ENCODE measurements at places on chromosomes 12 and 14. TPM values are rescaled to one million over a fixed set of nuclear protein-coding genes. Genes with fewer than 3 reads are reported as not detected.
A peak's percentile ranks its signal among the peaks of the same experiment; 100 is the strongest.

CPM gene
- total RNA-seq, result 0.80 TPM

RPS6KL1 gene
- total RNA-seq, result 2.8 TPM

DNA sequence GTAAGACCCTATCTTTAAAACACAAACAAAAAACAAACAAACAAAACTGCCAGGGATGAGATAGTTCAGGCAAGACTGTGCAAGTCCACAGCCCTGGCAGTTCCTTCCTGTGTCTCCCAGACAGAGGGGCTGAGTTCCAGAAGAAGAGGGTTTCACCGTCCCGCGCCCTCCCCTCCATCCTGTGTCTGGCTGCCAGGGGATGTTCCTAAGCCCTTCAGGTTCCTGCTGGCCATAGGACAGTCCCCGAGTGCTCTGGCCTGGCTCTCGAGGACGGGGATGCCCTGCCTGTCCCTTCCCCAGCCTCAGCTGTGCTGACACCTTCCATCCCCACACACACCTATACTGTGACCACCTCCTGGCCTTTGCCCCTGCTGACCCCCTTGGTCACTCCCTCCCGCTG lies 40.6 kb upstream of the EIF5 start:
- no peak overlapping the region for H3K4me3 ChIP-seq
- H3K27me3 ChIP-seq, result no peaks in the 10 kb centered on the region
- no peaks in the 10 kb centered on the region for H3K36me3 ChIP-seq
- H3K27ac ChIP-seq, result no peak overlapping the region
- DNase-seq, result no peak

DNA sequence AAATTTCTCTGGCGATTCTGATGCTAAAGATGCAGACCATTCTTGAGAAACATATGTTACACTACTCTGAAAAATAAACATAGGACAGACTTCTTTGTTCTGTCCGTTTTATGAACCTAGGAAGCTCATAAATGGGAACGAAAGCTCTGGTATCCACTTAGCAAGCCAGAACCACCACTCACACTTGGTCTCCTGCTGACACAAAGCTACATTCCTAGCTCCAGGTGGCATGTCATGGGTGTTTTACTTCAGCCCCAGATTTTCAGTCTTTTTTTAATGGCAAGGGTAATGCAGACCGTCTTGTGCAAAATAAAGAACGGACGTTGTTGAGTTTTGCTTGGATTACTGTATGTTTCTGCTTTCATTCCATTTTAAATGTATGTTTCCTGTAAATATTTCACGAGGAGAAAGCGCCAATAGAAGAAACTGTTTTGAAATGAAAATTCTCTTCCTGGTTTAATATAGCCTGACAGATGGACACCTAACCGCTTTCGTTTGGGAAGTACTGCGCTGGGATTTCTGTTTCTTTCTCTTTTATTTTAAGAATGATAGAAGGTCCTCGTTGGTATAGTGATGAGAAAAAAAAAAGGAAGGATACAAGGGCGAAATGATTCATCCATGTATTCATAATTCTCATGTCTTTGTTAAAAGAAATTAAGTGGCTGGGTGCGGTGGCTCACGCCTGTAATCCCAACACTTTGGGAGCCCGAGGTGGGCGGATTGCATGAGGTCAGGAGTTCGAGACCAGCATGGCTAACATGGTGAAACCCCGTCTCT lies 871 bp upstream of the COQ5 start:
- H3K4me3 ChIP-seq, result peak overlapping the region; percentile 75
- no peaks in the 10 kb centered on the region for H3K36me3 ChIP-seq
- peaks cover 4% of the 10 kb centered on the region for H3K4me1 ChIP-seq
- peak overlapping the region; percentile 95 for H3K27ac ChIP-seq
- H3K27me3 ChIP-seq, result no peaks in the 10 kb centered on the region
- no peak for DNase-seq

- H3K27me3 ChIP-seq, result no peaks in the 10 kb centered on the region
- H3K27ac ChIP-seq, result no peak overlapping the region
- no peak overlapping the region for H3K4me3 ChIP-seq
- DNase-seq, result no peak
- peaks cover 28% of the 10 kb centered on the region for H3K4me1 ChIP-seq
- no peaks in the 10 kb centered on the region for H3K36me3 ChIP-seq
These were observed 16.3 kb downstream of the RAPGEF3 start for GRCh38 chr12:47742253-47742825.
